ENCODE measurements at places on chromosomes 3 and 15.

DNA sequence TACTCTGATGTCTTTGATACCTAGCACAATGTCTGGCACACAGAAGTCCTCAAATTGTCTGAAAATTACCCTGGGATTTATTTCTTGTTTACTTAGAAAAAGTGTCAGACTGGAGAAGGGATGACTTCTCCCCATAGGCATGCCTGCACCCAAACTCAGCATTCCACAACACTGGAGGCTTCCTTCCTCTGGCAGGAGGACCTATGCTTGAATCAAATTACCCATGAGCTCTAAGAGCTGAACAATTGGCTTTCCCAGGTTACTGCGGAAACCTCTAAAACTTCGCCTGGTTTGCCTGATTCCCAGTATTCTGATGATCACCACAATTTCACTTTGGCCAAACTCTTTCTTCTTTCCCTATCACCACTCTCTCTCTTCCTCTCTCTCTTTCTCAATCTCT is 217.4 kb downstream of the DIPK2A start:
- DNase-seq, result no peak

GRCh38 chr3:100981164-100981911 is 11.9 kb downstream of the ABI3BP start:
- no peak for DNase-seq

GRCh38 chr3:131072845-131073244 is 46.2 kb downstream of the NEK11 start:
- DNase-seq, result no peak

GRCh38 chr15:43519196-43519595 is 1.8 kb downstream of the MAP1A start:
- no peak for DNase-seq

- DNase-seq, result no peak
These were observed 97.5 kb downstream of the CFAP20DC start for GRCh38 chr3:58952128-58952917.

DNA sequence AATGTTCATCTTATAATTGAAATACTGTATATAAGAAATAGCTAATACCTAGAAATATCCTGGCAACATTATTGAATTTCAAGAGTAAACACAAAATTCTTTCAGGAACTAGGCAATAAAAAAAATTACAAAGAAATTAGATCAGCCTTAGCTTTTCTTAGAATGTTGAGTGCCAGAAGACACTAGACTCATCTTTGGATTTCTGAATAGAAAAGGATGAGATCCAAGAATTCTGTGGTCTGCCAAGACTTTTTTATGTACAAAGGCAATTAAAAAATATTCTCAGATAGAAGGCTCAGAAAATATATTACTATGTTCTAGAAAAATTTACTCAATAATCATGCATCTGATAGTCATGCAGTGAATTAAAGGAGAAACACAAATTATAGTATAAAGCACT is 294.5 kb upstream of the CDIN1 start:
- DNase-seq, result no peak

Measured in CD4-positive, alpha-beta T cell treated with Interferon alpha-2 for 1 hour (primary cell).